Nephron progenitor cell (in vitro differentiated cells): ENCODE measurements at places on chromosomes 5 and 9.

GRCh38 chr5:33361781-33362180 lies 79.0 kb upstream of the TARS1 start:
- H3K36me3 ChIP-seq: peaks cover 7% of the 10 kb centered on the region
- DNase-seq: no peak
- no peak overlapping the region for H3K27ac ChIP-seq

GRCh38 chr5:82851471-82851870 lies 225.7 kb downstream of the TMEM167A start:
- DNase-seq: no peak
- no peaks in the 10 kb centered on the region for H3K36me3 ChIP-seq
- peaks cover 6% of the 10 kb centered on the region for H3K27me3 ChIP-seq
- no peak overlapping the region for H3K27ac ChIP-seq
- H3K4me1 ChIP-seq: peaks cover 24% of the 10 kb centered on the region
- H3K4me3 ChIP-seq: no peak overlapping the region

DNA sequence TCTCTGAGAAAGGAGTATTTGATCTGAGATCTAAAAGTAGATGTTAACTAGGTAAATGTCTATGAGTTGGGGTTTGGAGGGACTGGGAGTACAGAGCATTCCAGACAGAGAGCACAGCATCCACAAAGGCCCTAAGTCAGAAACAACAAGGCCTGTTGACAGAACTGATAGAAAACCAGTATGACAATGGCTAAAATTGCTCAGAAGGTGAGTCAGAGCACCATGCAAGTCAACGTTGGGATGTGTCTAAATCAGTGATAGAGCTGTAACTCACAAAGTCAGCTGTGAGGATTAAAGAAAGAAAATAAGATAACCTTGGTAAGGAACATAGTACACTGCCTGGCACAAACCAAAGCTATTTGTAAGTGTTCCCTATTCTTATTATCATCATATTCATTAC lies 124.0 kb downstream of the CETN3 start:
- no peaks in the 10 kb centered on the region for H3K36me3 ChIP-seq
- H3K4me1 ChIP-seq: no peaks in the 10 kb centered on the region
- no peak overlapping the region for H3K4me3 ChIP-seq
- no peak overlapping the region for H3K27ac ChIP-seq
- H3K27me3 ChIP-seq: no peaks in the 10 kb centered on the region

DNA sequence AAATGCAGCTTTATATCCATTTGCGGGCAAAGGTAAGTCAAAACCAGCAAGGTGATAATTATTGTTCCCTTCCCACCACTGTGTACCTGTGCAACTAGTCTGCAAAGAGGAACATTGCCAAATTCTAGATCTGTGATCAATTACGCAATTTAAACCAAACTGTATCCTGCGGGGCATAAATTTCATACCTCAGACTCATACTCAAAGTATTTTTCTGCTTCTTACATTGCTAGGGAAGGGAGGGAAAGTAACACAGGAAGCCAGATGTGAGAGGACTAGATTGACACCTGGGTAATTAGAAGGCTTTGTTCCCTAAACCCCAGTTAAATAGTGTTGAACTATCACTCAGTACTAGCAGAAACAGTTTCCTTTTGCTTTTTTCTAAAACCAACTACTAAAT lies 240.2 kb upstream of the ZNF608 start:
- H3K27ac ChIP-seq: no peak overlapping the region
- no peak overlapping the region for H3K4me3 ChIP-seq
- H3K4me1 ChIP-seq: peaks cover 14% of the 10 kb centered on the region
- H3K36me3 ChIP-seq: peaks cover 53% of the 10 kb centered on the region
- DNase-seq: no peak
- peaks cover 6% of the 10 kb centered on the region for H3K27me3 ChIP-seq

DNA sequence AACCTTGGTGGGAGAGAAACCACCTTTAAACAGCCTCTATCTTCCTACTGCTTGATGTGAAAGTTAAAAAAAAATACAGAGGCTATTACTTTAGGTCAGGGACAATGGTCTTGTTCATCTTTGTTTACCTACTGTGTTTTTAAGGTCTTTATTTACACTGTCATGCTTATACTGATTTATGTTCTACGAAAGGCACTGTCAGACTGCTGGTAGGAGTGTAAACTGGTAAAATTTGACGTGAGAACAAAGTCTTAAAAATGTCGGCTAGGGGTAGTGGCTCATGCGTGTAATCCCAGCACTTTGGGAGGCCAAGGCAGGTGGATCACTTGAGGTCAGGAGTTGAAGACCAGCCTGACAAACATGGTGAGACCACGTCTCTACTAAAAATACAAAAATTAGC lies 42.1 kb upstream of the ELOVL7 start:
- H3K27me3 ChIP-seq: no peaks in the 10 kb centered on the region
- DNase-seq: no peak
- H3K4me3 ChIP-seq: no peak overlapping the region
- H3K27ac ChIP-seq: no peak overlapping the region
- peaks cover 60% of the 10 kb centered on the region for H3K36me3 ChIP-seq

- H3K4me1 ChIP-seq: peaks cover 55% of the 10 kb centered on the region
- H3K4me3 ChIP-seq: no peak overlapping the region
- H3K27me3 ChIP-seq: peaks cover 53% of the 10 kb centered on the region
- H3K36me3 ChIP-seq: no peaks in the 10 kb centered on the region
Measured at GRCh38 chr9:130541533-130541932, 37.8 kb upstream of the FUBP3 start.

DNA sequence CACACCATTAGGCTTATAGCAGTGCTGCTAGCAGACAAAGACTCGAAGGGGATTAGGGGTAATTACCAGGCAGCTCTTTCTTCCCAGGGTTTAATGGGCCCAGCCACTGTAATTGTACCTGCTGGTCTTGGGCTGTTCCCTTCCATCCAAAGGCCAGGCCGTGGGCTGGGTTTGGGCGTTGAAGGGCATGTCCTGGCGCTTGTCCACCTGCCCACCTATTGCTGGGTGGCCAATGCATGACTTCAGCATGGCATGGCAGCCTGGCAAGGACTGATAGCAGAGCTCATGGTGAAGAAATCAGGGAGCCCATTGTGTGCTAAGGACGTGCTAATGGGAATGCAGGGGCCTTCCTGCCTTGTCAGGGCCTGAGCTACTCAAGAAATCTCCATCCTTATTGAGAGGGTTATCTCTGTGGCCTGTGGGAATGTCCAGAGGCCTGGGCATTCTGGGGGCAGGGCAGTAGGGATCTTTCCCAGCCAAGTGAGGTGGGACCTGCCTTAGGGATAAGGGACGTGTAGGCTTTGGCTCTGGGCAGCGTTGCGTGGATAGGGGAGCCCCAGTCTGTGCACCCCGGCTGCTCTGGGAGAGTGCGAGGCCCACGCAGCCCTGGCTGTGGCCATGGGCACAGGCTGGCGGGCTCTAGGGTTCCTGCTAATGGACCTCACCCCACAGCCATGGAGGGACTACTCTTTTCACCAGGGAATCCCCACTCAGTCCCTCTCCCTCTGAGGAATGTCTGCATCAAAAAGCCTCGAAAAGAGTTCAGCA lies 116.1 kb upstream of the PITX1 start:
- no peaks in the 10 kb centered on the region for H3K4me1 ChIP-seq
- no peak overlapping the region for H3K4me3 ChIP-seq
- H3K36me3 ChIP-seq: no peaks in the 10 kb centered on the region
- H3K27ac ChIP-seq: no peak overlapping the region
- H3K27me3 ChIP-seq: peaks cover 8% of the 10 kb centered on the region

GRCh38 chr5:62506659-62507460 lies 71.8 kb upstream of the LRRC70 start:
- no peak overlapping the region for H3K27ac ChIP-seq
- no peak for DNase-seq
- peaks cover 52% of the 10 kb centered on the region for H3K36me3 ChIP-seq
- no peaks in the 10 kb centered on the region for H3K4me1 ChIP-seq

DNA sequence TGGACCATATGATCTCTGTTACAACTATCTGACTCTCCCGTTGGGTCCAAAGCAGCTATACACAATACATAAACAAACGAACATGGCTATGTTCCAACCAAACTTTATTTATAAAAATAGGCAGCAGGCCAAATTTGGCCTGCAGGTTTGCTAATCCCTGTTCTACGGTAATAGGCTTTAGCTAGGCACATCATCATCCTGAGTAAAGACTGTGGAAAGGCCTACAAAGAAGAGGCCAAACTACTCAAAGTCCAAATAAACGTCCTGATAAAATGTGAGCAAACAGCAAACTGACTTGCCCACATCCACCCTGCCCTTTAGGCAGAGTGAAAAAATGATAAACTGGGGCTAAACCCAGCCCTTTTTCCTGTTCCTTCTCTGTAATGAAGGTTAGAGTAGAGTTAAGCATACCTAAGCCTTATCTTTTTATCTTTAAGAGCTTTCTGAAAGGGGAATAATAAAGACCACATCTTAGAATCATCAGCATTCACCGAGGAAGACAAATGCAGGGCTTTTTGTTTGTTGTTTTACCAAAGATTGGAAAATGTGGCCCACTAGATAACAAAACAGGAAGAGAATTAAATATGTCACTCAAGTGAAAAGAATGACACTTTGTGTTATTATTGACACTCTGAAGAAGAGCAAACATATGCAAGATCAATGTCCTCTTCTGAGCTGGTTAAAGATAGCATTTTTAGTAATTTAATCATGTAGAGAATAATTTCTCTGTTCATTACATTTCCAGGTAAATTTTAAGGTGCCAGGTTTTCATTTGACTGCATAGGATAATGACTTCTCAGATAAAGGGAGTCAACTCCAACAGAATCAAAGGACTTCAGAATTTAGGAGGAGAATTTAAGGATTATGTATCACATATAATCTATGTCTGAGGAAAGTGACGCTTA lies 160.0 kb upstream of the GNA14 start:
- no peaks in the 10 kb centered on the region for H3K4me1 ChIP-seq
- H3K4me3 ChIP-seq: no peak overlapping the region
- H3K27ac ChIP-seq: no peak overlapping the region
- DNase-seq: no peak
- no peaks in the 10 kb centered on the region for H3K27me3 ChIP-seq

GRCh38 chr5:131957721-131958441 lies 12.4 kb upstream of the MEIKIN start:
- H3K27me3 ChIP-seq: no peaks in the 10 kb centered on the region
- H3K4me1 ChIP-seq: peaks cover 17% of the 10 kb centered on the region
- H3K4me3 ChIP-seq: no peak overlapping the region
- no peaks in the 10 kb centered on the region for H3K36me3 ChIP-seq

- no peak for DNase-seq
- H3K27me3 ChIP-seq: peaks cover 11% of the 10 kb centered on the region
- H3K27ac ChIP-seq: peak overlapping the region; percentile 57
- H3K4me3 ChIP-seq: no peak overlapping the region
- peaks cover 24% of the 10 kb centered on the region for H3K4me1 ChIP-seq
Measured at GRCh38 chr9:90307167-90307833, 335.3 kb downstream of the DIRAS2 start.

GRCh38 chr9:76365028-76365427 lies 29.2 kb downstream of the RFK start:
- H3K27me3 ChIP-seq: peaks cover 6% of the 10 kb centered on the region
- DNase-seq: no peak
- no peaks in the 10 kb centered on the region for H3K36me3 ChIP-seq
- no peak overlapping the region for H3K4me3 ChIP-seq
- no peak overlapping the region for H3K27ac ChIP-seq

DNA sequence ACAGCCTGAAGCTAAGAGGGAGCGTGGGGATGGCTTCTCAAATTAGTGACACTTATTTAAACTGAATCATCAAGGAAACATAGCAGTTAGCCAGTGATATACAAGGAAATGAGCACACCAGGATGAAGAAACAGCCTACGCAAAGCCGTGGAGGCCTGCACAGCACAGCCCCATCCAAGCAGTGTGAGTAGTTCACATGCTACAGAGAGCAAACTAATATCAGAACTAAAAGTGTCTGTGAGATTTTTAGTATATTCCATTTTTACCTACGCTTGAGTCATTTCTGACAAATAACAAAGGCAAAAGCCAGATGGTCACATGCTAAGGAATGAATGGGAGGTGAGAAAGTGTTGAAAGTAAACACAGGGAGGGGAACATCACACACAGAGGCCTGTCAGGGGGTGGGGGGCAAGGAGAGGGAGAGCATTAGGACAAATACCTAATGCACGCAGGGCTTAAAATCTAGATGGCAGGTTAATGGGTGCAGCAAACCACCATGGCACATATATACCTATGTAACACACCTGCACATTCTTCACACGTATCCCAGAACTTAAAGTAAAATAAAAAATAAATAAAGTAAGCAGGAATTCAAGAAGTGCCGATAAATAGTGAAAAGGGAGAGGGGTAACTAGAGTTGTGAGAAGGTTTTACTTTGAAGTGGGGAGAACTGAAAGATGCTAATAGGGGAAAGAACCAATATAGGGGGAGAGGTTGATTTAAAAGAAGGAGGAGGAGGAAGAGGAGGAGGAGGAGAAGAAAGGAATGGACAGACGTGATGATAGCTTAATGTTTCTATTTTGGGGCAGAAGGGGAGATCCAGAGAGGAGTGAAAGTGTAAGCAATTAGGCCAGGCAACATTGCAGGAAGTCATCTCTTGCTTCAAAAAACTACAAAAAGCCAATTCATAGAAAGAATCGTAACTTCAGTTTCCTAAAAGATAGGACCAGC lies 100.9 kb upstream of the PTGER4 start:
- H3K4me3 ChIP-seq: no peak overlapping the region
- H3K36me3 ChIP-seq: no peaks in the 10 kb centered on the region
- DNase-seq: no peak
- no peak overlapping the region for H3K27ac ChIP-seq

DNA sequence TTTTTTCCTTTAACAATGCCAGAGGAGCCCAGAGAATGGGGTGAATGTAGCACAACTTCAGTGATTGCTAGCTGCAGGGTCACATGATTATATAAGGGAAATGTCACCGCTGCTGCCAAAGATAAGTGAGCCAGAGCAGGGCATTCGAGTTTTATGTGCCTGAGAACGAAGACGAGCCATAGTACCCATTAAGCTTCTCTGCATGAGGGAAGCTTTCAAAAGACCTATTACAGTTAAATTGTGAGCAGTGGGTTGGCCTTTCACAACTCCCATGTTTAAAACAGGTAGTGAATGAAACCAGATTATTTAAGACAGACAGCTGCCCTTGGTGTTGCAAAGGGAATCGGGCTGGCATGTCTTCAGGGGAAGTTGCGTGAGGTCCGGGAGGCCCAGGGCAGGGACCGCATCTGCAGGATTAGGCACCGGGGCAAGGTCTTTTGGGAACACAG lies 82.4 kb upstream of the TNFAIP8 start:
- H3K4me1 ChIP-seq: peaks cover 42% of the 10 kb centered on the region
- peaks cover 3% of the 10 kb centered on the region for H3K27me3 ChIP-seq
- DNase-seq: no peak
- no peaks in the 10 kb centered on the region for H3K36me3 ChIP-seq

DNA sequence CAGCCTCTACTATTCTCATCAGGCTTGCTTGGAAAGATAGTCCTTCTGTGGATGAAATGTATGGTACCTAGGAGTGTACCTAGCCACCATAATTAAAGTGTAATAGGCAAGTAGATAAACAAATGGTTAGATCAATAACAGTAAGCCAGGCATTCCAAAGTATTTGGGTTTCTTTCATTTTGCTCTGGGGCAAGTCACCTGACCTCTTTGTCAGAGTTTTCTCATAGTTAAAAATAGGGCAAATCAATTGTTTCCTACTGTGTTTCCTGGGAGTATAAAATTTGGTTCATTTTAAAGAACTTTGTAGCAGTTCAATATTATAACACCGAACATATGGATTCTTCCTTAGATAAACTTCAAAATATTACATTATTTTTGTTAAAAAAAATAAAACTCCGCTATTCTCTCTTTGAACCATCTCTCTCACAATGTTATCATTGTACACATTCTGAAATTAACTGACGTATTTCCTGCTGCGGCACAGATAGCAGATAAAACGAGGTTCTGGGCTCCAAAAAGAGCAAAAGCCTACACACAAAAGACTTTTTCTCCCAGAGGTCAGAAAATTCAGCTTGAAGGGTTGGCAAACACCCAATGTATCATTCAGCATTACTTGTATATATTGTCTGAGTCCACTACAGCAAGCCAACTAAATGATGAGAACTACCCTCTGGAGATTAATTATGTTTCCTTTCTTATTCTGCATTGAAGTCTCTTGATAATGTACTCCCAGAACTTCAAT lies 267.9 kb downstream of the COX7C start:
- no peak for DNase-seq
- H3K27ac ChIP-seq: no peak overlapping the region
- no peaks in the 10 kb centered on the region for H3K36me3 ChIP-seq
- H3K27me3 ChIP-seq: no peaks in the 10 kb centered on the region
- no peak overlapping the region for H3K4me3 ChIP-seq
